D721Med (cell line): ENCODE measurements at places on chromosomes 13 and 19.

DNA sequence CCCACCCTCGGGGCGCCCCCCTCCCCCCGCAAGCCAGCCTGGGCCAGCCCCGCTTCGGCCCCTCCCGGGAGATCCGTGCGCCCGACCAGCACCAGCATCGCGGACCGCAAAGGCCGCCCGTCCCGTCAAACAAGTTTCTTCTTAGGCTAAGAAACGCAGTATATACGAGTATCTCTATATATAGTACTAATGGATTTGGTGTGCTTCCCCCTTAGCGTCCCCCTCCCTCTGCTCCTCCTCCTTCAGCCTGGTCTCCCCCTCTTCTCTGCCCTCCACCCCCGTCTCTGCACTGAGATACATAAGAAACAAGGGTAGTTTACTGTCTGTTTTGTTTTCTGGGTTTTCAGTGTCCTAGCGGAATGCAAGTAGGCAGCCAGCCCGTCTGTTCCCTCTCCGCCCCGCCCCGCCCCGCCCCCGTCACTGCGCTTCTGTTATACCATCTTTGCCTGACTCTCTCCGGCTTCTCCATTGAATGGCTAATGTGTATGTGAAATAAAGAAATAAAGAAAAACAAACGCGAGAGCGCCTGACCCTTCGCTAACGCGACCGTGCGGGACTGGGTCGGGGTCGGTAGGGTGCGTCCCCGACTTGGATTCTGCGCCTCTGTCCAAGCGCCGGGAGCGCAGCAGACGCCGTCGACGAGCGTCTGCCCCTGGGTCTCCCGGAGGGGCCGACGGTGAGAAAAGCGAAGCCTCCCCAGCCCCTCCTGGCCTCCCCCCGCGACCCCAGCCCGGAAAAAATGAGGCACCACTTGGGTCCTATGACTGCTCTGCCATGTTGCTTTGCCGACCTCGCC is 4.2 kb downstream of the LYL1 start:
- no peak for DNase-seq

- no peak for DNase-seq
These were observed 1.1 kb downstream of the NAA16 start for GRCh38 chr13:41312176-41312500.

- DNase-seq: no peak
These were observed 58.0 kb upstream of the F7 start for GRCh38 chr13:113047587-113047986.

DNA sequence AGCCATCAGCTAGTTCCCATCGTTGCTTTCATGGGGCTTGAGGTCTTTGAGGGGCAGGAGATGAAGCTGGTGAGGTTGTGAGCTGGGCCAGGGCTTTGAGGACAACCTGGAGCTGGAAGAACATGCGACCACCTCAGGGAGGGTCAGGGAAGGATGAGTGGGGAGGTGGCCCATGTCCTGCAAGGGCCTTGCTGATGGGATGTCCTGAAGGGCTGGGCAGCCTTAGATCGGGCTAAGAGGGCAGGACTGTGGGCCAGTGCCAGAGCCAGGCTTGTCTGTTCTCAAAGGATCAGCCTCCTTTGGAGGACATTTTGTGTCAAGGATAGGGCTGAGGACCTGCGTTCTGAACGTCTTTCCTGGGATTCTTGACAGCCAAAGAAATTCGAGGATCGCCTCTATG is 10.5 kb downstream of the CYTH2 start:
- DNase-seq: no peak

- DNase-seq: no peak
These were observed 261.9 kb upstream of the SOX21 start for GRCh38 chr13:94974015-94974951.
